ENCODE measurements at places on chromosomes 1 and 21.
A peak's percentile ranks its signal among the peaks of the same experiment; 100 is the strongest.

- no peak for DNase-seq
Observed at GRCh38 chr1:25247829-25248754, 838 bp upstream of the RSRP1 start.

GRCh38 chr1:101435831-101436511 lies 199.2 kb downstream of the S1PR1 start:
- no peak for DNase-seq

DNA sequence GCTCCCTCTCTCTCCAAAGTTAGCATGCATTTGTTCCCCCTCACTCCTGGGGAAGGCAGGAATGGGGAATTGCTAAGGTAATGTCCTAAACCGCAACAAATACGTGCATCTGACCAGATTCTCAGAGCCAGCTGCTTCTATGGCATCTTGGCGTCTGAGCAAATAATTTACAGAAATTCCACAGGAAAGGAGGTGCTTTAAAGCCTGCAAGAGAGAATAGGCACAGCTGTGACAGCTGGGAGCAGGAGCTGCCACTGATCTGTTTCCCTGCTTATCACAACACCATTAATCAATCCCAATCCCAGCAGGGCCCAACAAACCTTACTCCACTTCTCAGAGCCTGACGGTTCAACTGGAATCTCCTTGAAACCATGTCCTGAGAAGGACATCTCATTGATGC lies 83.5 kb upstream of the ZNF281 start:
- DNase-seq: no peak

DNA sequence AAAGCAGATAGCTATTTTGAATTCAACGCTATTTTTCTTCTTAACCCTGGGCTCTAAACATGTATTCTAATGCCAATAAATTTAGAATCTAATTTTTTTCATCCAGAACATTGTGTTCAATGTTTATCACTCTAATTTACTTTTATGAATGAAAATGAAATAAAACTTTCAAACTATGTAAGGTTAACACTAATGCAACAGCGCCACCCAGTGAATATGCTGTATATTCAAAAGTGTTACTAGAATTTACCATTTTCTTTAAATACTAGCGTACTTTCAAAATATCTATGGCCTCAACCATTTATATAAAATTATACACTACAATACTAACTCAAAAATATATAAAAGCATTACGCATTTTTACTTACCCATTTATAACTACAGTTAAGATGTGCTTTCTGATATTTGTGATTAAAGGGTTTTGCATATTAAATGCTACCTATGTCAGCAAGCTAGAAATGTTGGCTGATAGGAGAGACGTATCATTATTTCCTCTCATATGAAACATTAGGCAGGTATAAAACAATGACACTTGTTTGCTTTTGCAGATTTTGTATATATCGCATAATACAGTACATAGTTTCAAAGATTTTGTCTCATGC lies 5.9 kb upstream of the NUF2 start:
- DNase-seq: peak; percentile 15

DNA sequence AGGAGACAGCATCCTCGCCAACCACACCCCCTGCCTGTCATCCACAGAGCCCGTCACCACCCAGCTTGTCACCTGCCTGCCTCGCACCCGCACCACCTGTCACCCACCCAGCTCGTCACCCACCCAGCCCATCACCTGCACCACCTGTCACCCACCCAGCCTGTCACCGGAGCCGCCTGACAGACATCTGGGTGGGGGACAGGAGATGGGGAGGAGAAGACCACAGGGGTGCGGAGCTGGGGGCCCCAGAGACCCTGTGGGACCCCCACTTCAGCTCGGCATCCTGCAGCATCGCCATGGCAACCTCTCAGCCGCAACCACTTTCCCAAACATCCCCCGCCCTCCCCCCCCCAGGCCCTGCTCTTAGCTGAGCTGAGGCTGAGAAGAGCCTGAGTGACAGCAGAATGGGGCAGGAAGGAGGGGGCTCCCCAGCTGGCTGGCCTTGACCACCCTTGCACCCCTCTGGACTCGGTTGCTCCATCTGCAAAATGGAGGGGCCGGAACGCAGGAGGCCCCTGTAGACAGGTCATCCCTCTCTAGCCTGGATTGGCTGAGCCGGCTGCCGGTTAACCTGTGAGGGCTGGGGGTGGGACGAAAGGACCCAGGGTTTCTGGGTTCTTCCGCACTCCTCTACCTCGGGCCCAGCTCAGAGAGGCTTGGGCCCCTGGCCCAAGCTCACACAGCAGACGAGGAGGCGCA lies 11.6 kb downstream of the AHDC1 start:
- DNase-seq: no peak

GRCh38 chr1:76871355-76871974 lies 4.2 kb downstream of the ST6GALNAC5 start:
- DNase-seq: no peak

DNA sequence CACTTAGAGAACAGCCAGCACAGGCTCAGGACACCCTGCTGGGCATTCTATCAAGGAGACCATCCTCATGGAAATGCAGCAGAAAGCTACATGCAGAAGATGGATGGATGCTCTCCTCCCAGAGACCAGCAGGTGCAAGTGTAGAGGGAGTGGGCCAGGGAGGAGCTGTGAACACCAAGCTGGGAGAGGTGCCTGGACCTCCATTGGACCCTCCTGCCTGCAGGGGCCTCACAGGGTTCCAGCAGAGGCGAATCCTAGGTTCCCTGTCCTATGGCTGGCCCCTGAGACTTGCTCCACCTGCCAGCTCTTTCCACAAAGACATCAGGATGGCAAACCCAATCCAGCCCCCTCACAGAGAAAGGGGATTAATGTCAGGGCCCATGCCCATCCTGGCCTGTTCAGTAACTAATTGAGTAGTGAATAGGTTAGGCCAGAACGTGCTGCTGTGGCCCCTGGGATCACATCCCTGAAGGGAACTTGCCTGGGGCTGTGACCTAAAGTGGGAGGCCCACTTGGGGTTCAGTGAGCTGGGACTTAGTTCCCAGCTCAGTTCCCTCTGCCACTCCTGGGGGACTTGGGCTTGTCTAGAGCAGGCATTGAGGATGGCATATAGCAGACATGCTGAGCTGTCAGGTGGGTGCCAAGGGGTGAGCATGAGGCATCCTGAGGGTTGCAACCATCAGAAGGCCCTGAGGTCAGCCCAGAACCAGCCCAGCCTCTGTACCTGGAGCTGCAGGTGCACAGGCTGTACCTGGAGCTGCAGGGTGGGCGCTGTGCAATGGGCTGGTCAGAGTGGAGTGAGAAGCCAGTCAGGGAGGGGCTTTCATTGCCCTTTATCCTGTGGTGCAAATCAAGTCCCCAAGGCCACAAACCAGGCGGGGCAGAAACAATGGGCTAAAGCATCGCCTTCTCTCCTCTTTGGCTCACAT lies 22.9 kb upstream of the ZNF678 start:
- DNase-seq: no peak

- no peak for DNase-seq
Observed at GRCh38 chr1:228530951-228531731, 44.0 kb downstream of the RNF187 start.

DNA sequence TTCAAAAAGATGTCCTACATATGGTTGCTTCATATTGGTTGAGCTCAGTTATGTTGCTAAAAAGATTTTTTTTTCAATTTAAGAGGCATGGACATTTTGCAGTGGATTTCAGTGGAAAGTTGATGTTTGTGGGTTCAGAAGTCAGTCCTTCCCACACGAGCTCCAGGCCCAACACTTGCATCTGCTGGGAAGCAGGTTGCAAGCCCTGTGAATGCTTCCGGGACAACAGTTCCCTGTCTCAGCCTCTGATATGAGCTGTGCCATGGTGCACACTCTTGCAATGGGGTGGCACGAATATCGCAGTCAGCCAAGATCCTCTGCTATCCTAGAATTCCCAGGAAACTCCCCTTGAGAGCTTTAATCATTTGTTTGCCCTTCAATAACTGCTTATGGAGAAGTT lies 30.3 kb upstream of the ABCG1 start:
- DNase-seq: no peak

GRCh38 chr1:188670837-188671236 lies 1806.8 kb downstream of the BRINP3 start:
- no peak for DNase-seq

- no peak for DNase-seq
Observed at GRCh38 chr1:44786138-44786840, 1.7 kb downstream of the BEST4 start.

- DNase-seq: no peak
Observed at GRCh38 chr1:168834225-168834872, 105.3 kb upstream of the DPT start.

DNA sequence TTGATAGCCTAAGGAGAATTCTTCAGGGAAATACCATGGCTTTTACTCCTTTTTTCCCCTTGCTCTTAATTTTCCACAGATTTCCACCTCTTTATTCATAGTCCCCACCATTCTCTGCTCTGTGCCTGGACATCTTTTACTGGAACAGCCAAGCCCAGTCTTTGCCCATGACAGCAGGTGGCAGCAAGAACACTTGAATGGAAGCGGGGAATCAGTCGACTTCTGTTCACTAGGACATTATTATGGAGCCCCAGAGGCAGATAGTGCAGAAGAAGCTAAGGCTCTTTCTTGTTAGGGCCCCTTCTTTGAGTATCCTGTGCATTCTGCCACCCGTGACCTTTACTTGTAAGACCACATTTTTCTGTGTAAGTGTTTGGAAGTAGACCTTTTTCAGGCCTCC lies 6.3 kb downstream of the OR14I1 start:
- DNase-seq: no peak

GRCh38 chr1:156894001-156894400 lies 483 bp downstream of the PEAR1 start:
- no peak for DNase-seq

DNA sequence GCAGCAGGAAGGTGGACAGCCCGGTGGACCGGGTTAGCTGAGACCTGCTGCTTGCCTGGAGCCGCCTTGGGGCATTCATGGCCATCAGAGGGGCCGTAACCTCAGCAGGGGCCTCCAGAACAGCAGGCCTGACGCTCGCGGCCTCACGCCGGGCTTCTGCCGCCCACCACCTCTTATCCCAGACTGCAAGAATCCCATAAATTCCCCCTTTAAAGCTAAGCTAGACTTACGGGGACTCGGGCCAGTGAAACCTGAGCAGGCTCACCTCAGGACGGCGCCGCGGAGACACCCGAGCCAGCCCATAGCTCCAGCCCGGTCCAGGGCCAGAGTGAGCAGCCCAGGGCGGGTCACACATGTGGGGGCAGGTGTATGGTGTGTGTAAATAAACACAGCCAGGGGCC lies 132.3 kb downstream of the GLIS1 start:
- DNase-seq: no peak

- DNase-seq: no peak
Observed at GRCh38 chr1:21773585-21773984, 9.4 kb downstream of the USP48 start.

- no peak for DNase-seq
Observed at GRCh38 chr1:1207571-1207892, 1.1 kb upstream of the TNFRSF18 start.

DNA sequence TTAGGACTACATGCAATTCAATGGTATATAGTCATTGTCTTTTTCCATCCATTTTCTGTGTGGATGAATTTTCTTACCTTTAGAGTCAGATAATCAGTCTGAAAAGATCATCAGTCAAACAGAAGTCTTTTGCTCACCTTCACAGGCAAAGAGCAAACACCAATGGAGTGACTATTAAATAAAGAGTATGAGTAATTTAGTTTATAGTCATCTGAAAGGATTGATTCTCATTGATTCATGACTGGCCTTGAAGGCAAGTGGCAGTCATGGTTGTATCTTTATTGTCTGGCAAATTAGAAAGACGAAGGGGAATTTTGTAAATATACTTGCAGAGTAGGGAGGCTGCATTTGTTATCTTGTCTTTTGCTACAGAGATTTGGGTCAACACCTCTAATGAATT lies 89.9 kb downstream of the EPB41 start:
- DNase-seq: no peak

GRCh38 chr1:5567839-5568238 lies 424.4 kb downstream of the NPHP4 start:
- no peak for DNase-seq

DNA sequence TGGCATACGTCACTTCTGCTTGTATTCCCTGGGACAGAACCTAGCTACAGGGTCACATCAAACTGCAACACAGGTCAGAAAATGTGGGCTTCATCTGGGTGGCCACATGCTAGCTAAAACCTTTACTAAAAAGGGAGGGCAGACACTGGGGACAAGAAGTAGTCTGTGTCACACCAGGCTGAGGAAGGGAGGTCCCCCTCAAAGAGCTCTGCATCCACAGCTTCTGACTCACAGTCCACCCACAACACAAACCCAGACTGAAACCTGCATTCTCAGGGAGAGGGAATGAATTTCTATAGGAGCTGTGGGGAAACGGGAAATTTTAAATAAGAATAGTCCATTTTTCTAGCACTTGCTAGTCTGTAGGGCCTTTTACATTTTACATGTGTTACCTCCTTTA lies 16.2 kb downstream of the OLIG2 start:
- DNase-seq: no peak

- no peak for DNase-seq
Observed at GRCh38 chr1:225253784-225254183, 174.1 kb downstream of the LBR start.

GRCh38 chr1:163824490-163824889 lies 502.7 kb downstream of the NUF2 start:
- DNase-seq: no peak

DNA sequence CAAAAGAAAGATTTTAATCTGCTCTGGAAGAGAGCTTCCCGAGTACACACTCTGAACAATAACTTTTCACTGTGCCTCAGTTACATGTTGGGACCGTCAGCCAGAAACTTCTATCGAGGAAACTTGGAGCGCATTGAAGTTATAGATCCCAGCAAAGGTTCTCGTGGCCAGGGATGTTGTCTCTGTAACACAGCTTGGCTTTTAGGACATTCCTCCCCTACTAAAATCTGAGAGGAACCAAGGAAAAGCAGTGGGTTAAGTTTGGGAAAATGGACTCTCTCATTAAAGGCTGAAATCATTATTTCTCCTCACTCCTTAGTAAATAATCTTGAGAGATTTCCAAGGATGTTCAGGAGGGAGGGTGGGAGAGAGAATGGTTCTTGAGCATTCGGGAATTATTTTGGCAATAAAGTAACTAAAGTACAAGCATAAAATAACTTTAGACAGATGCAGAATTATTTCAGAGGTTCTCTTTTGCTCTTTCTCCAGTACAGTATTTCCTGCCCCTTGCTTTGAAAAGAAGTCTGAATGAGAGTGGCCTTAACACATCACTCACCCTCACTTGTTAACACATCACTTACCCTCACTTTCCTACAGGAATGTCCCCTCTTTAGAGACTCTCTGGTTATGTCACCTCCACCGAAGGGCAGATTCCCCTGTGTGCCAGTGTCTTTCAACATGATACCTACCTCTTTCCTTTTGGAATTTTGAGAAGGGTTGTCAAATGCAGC lies 1.8 kb upstream of the NFIA start:
- DNase-seq: no peak

Data from NCI-H1092 (cell line).